ENCODE measurements at places on chromosomes 5 and 9.

- DNase-seq, result peak; percentile 92
Measured at GRCh38 chr5:93164690-93165089, 416.3 kb downstream of the NR2F1-AS1 start.

GRCh38 chr9:92055624-92056023, 59.6 kb downstream of the SPTLC1 start:
- no peak for DNase-seq

GRCh38 chr9:75616841-75617566, 273.5 kb upstream of the PCSK5 start:
- DNase-seq, result no peak

DNA sequence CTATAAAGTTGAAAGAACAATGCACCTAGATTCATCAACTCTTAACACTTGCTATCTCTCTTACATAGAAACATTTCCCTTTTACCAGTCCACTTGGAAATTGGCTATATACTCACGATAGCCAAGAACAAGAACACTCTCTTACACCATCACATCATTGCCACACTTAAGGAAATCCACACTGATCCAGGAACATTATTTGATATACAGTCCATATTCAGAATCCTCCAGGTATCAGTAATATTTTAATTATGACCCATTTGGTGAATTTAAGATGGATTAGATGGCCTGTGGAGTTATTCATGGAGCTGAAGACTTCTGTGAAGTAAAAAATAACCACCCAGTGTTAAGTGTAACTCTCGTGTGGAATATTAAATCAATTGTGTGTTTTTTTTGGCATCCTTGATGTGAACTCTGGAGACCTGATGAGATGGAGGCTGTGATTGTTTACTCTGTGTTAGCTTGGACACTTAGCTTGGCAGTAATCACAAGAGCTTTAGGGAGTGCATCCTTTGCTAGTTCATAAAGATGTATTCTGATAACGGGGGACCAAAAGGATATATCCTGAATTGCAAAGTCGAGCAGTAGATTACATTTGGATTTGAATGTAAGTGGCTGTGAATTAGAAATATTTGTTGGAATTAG, 52.0 kb upstream of the ABL1 start:
- peak; percentile 9 for DNase-seq

- peak; percentile 97 for DNase-seq
Measured at GRCh38 chr9:116549061-116549664, 137.9 kb upstream of the TRIM32 start.

DNA sequence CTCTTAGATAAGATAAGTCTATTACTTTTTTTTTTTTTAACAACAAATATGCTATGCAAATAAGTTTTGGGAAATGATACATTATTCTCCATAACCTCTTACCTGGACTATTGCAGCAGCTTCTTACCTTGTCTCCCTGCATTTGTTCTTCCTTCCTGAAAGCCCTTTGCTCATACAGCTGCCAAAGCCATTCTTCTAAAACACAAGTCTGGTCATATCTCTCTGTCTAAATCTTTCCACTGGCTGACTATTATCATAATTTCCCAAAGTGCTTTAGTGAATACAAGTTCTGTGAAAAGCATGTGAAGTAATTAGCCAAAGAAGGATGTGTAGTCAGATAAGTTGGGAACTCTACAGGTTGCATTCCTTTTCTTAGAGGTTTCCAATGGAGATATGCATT, 115.4 kb upstream of the CNTLN start:
- DNase-seq, result no peak

DNA sequence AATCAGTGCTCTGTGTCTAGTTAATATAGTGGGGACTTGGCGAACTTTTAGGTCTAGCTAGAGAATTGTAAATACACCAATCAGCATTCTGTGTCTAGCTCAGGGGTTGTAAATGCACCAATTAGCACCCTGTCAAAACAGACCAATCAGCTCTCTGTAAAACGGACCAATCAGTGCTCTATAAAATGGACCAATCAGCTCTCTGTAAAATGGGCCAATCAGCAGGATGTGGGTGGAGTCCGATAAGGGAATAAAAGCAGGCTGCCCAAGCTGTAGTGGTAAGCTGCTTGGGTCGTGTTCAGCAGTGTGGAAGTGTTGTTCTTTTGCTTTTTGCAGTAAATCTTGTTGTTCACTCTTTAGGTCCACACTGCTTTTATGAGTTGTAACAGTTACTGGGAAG, 3.6 kb upstream of the OTULINL start:
- DNase-seq, result no peak

DNA sequence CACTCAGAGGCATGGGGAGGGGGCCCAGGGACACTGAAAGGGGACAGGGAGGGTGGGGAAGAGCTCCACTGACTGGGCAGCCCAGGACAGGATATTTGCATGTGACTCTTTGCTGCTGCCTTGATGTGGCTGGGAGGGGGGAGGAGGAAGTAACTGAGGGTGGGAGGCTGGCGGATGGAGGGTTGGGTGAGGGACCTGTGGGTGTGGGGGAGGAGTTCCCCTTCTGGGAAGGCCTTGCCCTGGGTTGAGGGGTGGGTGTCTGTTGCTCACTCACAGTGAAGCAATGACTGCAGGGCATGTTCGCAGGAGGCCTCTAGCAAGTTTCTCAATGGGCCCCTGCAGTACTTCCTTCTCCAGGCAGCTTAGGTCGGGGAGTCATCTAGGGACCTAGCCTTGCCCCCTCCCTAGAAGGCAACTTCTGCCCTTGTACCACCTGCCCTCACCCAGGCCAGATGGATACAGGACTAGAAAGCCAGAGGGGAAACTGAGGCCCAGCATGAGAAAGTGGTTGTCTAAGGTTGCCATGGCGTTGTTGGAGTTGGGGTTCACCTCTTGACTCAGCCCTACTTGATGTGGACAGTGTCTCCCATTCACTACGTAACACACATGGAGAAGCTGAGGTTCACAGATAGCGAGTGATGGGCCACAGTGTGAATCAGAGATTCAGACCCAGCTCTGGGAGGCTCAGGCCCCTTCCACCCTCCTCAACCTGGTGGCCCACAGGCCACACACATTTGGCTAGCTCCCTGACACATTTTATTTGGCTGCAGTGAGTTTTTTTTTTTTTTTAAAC, 3.0 kb downstream of the GRK6 start:
- no peak for DNase-seq

- no peak for DNase-seq
Measured at GRCh38 chr5:95701074-95701473, 18.3 kb upstream of the SPATA9 start.

DNA sequence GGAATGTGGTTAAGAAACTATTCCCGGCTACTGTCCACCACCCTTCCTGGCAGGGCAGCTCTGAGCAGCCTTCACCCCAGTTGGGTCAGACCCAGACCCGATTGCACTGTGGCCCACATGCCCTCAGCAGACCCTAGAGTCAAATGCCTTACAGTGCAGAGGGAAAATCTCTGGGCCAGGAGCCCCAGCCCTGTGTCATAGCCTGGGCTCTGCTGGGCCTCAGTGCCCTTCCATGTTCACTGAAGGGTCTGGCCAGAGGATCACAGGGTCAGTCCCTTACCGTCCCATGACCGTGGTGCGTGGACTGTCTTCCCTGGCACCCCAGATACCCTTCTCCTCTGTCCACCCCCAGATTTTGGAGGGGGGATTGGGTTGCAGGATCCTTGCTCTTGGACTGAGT, 73.5 kb upstream of the COL5A1 start:
- no peak for DNase-seq

- DNase-seq, result no peak
Measured at GRCh38 chr5:68378204-68378820, 162.8 kb downstream of the PIK3R1 start.
